ENCODE measurements at places on chromosomes 16 and 17. TPM values are rescaled to one million over a fixed set of nuclear protein-coding genes. Genes with fewer than 3 reads are reported as not detected.

Gene CDH1
- total RNA-seq, result 127 TPM

Gene AP2B1
- 145 TPM for total RNA-seq

Gene CA10
- not detected for total RNA-seq

Gene HYDIN
- 19.5 TPM for total RNA-seq

Gene GJC1
- total RNA-seq, result 18.4 TPM

Gene ST6GALNAC2
- 29.0 TPM for total RNA-seq

Gene ITGAX
- 188 TPM for total RNA-seq

Gene RPH3AL
- total RNA-seq, result 38.7 TPM
